NCI-H526 treated with DMSO at 0.1 percent for 48 hours (cell line): ENCODE measurements at places on chromosomes 6 and 20.
A peak's percentile ranks its signal among the peaks of the same experiment; 100 is the strongest.

DNA sequence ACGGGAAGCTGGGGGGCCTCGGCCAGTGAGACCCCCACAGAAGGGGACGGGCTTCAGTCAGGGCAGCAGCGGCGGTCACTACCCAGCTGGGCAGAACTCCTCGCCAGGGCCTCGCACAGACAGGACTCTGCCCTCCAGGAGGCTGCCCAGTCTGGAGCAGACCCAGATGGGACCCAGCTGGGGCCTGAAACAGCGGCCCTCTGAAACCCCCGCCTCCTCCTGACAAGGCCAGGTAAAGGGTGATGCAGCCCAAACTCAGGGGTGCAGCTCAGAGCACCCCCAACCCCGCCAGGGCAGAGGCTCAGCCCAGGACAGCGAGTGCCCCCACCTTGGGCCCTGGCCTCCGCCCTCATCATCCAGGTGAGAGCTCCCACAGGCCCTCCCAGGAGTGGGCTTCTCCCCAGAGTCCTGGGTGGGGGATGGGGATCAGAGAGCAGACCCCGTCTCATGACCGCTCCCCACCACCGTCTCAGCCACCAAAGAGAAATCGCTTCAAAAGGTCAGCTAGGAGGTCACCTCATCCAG is 2.2 kb downstream of the EEF1A2 start:
- no peak for DNase-seq

DNA sequence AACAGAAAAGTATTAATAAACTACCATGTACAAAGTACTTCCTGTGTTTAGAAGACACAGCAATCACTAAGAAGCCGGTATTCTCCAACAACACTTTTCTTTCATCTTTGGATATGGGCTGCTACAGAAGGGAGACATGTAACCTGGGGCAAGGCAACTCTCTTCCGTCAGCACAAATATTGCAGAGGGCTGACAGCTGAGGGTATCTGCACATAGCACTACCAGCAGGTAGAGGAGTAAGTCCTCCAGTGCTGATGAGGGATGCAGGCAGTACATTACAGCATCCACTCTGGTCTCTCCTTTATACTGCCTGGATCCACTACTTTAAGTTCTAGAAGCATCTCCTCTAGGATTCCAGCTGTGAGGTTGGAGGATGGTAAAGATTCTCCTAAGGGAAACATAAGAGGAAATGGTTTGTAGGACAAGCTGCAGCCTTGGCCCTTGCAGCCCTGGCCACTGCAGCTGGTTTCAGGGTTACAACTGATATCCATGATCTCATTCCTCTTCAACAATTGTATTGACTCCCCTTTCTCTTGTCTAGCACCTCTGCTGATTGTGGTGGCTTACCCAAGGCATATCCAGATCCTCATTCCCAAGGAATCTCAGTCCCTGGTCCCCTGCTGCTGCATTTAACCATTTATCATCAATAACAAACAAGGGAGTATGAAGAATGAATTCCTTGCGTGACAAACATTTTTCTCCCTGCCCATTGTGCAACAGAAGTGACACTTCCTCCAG is 110.7 kb upstream of the ADGRF1 start:
- no peak for DNase-seq

- no peak for DNase-seq
Observed at GRCh38 chr6:6704103-6705060, 115.9 kb downstream of the LY86 start.

DNA sequence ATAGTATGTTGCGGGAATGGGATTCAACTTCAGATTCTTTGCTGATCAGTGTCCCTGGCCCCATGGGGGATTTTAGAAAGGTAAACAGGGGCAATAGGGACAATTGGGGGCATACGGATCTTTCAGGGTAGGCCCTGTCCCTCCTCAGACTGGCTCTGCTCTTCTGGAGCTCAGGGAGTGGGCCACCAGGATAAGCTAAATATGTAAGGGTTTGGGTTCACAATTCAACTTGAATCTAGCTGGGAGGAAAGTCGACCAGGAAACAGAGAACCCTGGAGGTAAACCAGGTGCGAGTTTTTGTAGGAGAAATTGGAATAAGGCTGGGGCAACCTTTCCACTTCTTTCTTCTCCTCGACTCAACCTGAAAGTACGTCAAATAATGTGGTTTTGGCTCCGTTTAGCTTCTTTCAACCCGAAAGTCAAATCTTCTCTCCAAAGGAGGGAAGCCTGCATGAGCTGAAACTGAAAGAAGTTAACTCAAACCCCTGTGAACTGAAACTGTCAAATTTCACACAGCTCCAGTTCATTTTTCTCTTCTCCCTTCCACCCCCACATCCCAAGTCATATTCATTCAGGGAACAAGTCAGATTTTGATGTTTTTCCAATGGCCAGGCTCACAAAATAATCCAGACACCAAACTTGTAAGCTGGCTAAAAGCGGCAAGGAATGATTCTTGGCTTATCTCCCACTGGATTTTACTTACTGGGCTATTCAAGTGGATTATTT is 278.2 kb downstream of the CLIC5 start:
- no peak for DNase-seq

- DNase-seq, result no peak
Observed at GRCh38 chr20:43751167-43752050, 24.6 kb upstream of the GTSF1L start.

GRCh38 chr6:162369091-162369490 is 358.5 kb downstream of the PRKN start:
- DNase-seq, result no peak

- no peak for DNase-seq
Observed at GRCh38 chr6:142544199-142544838, 242.5 kb downstream of the ADGRG6 start.

DNA sequence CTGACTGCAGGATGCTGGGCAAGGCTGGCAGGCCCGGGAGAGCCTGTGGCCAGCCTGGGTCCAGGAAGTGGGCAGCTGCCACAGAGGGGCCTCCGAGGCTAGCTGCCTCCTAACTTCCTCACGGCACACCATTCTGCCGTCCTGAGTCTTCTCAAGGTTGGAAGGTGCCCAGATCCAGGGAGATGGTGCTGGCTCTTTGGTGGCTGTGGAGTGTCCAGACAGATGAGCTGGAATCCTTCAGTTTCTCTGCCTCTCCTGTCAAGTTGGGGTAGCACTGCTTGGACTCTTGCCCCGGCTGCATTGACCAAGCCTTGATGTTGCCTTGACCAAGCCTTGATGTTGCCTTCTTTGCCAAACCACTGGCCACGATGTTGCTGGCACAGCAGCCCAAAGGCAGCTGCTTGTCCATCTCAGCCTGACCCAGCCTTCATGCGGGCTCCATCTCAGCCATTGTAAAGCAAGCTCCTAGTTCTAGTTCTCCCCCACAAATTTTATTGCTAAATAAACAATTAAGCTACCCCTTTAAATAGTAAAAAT is 75.1 kb upstream of the AFDN start:
- DNase-seq, result no peak

DNA sequence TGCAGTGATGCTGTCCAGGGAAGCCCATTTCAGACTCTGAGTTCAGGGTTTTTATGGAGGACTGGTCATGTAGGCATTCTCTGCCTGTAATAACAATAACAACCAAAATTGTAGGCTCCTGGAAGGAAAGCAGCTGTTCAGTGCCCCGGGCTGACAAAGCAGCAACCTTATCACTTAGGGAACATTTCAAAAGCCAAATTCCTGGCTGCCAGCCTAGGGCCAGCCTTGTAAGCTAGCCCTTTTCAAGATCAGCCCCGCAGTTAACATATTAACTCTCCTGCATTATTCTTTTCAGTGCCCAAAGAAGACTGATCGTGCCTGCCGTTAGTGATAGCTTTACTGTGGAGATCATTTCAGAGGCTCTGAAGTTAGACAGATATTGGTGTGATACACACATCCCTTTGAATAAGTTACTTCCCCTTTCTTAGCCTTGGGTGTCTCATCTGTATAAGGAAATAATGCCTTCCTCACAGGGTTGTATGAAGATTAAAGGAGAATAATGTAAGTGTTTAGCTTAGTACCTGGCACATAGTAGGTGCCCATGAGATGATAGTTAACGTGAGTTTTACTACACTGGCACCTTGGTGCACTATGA is 44.1 kb downstream of the CTNNBL1 start:
- no peak for DNase-seq

GRCh38 chr20:3674995-3675900 is 6.6 kb downstream of the ADAM33 start:
- peak; percentile 53 for DNase-seq

DNA sequence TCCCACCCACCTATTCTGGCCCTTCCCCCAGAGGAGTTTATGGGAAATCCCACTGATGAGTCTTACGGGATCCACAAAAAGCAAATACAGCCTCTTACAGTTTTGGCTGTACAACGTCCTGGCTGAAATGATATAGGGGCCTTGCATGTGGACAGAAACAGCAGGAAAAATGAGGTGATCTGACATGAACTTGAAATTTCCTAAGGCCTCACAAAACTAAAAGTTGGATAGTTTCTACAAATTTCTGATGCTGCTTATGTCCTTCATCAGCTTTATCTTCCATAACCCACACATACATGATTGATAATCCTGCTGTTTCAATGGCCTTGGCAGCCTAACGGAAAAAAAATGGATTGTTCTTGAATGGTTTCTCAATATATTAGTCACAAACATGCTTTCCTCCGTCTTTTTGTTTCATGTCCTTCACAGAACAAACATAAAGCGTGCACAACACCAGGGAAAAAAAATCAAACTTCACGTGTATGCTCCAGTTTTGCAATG is 118.8 kb downstream of the BMP5 start:
- DNase-seq, result no peak

- no peak for DNase-seq
Observed at GRCh38 chr6:165969184-165969583, 198.5 kb downstream of the TBXT start.

- no peak for DNase-seq
Observed at GRCh38 chr6:128930321-128930720, 47.4 kb downstream of the LAMA2 start.
